NCI-H510A treated with DMSO at 0.1 percent for 48 hours (cell line): ENCODE measurements at places on chromosomes 1 and 21.

GRCh38 chr1:63276624-63277023 is 45.7 kb upstream of the FOXD3 start:
- DNase-seq = no peak

GRCh38 chr1:90761781-90762589 is 44.9 kb upstream of the BARHL2 start:
- DNase-seq = no peak

DNA sequence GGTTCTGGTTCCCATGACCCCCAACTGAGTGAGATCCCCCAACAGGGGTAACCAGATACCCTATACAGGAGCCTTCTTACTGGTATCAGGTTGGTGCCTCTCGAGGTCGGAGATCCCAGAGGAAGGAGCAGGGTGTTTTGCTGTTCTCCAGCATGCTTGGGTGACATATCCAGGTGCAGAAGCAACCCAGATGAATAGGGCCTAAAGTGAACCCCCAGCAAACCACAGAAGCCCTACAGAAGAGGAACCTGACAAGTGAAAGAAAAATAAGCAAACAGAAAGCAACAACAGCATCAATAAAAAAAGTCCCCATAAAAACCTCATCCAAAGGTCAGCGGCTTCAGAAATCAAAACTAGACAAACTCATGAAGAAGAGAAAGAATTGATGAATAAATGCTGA is 633.4 kb upstream of the CXADR start:
- DNase-seq = no peak

DNA sequence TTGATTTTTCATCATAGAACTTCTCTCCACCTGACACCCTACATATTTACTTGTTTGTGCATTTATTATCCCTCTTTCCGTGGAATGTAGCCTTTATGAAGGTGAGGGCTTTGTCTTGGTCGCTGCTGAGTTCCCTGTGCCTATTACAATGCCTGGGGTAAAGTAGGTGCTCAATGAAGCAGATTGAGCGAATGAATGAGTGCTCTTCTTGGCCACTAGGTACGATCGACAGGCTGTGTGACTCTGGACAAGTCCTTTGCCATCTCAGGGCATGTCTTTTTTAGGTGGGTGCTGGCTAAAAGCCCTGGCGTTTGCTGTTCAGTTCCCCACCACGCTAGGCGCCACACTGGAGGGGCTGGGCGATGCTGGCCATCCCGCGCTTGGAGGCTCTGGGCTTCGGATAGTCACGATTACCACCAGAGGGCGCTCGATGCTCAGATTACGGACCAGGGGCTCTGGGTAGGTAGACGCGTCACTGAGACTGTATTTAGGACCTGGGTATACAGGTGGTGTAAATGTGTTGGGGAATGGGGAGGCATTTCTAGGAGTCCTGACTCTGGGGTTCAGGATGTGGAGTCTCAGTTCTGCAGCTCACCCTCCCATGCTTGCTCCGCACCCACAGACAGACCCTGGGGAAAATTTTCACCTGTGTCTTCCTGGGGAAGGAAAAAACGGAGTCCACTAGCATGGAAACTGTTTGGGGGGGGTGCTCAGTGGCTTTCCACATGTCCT is 71.0 kb upstream of the CSF3R start:
- DNase-seq = peak; percentile 98

- DNase-seq = peak; percentile 97
Observed at GRCh38 chr1:27671964-27672749, at the start of gene IFI6. Gene IFI6 (minus strand): TSS chr1:27672192. CDS start chr1:27669314, 2,878 bp downstream.

DNA sequence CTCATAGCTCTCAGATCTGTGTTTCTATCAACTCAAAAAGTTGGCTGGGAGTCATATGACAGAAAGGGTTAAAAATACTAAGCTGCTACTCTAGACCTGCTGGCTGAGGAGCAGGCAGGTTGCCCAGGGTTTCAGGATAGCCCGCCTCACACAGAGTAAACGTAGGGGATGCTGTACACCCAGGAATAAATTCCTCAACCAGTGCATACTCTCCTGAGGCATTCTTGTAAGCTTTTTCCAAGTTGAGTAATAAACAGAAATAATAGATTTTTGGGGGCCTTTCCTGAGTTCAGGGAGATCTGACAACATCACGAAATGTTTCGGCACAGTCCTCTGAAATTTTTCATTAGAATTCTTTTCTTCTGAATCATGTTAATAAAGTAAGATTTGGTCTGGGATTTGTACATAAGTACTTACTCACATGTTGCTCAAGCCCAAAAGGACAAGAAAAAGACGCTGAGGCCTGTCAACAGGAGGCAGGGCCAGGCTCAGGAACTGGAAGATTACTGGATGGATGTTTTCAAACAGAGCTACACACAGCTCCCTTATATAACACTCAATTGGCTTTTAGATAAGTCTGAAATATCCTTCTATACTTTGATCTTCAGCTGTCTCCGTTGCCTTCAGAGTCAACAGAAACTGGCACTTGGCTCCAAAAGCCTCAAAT is 41.0 kb downstream of the TGFBR3 start:
- DNase-seq = no peak

DNA sequence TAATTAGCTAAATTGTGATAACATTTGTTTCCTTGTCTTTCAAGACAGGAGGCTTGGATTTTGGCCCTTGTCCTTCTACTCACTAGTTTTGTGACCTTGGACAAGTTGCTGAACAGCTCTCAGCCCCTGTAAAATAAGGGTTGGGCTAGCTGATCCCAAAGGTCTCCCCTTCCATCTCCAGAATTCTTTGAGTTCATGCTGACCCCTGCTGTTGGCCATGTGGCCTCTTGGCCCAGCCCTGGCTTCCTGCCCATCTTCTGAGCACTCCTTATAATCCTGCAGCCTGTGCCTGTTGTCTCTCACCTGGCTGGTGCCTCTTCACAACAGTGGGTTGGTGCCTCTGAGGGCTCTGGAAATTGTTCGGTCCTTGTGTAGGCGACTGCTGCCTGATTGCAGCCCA is 10.1 kb downstream of the PTGFRN start:
- DNase-seq = peak; percentile 46

DNA sequence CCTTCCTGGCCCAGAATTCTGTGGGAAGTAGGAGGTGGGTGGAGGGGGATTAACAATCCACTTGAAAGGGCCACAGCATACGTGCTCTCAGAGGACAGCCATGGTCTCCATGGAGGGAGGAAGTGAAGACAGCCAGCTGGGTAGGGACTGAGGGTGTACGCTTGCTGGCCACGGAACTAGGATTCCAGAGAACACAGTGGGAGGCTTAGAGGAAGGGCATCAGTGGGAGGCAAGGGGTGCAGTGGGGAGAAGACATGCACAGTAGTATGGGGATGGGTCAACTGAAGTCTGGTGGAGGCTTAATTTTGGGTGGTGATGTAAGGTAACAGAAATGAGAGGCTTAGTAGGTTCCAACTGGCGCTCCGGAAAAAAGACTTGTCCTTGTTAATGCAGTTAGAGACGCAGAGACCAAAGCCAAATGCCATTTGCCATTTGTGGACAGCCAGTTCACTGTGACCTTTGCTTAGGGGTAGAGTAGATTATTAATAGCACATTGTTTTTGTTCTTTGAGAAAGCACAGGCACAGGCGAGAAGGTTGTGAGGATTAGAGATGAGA is 103.0 kb downstream of the ZSCAN20 start:
- no peak for DNase-seq

- DNase-seq = no peak
Observed at GRCh38 chr1:55387145-55387544, 172.0 kb upstream of the USP24 start.

GRCh38 chr1:52098139-52098871 is 42.2 kb downstream of the BTF3L4 start:
- DNase-seq = peak; percentile 33

- no peak for DNase-seq
Observed at GRCh38 chr1:33446590-33446989, 15.7 kb upstream of the PHC2 start.

DNA sequence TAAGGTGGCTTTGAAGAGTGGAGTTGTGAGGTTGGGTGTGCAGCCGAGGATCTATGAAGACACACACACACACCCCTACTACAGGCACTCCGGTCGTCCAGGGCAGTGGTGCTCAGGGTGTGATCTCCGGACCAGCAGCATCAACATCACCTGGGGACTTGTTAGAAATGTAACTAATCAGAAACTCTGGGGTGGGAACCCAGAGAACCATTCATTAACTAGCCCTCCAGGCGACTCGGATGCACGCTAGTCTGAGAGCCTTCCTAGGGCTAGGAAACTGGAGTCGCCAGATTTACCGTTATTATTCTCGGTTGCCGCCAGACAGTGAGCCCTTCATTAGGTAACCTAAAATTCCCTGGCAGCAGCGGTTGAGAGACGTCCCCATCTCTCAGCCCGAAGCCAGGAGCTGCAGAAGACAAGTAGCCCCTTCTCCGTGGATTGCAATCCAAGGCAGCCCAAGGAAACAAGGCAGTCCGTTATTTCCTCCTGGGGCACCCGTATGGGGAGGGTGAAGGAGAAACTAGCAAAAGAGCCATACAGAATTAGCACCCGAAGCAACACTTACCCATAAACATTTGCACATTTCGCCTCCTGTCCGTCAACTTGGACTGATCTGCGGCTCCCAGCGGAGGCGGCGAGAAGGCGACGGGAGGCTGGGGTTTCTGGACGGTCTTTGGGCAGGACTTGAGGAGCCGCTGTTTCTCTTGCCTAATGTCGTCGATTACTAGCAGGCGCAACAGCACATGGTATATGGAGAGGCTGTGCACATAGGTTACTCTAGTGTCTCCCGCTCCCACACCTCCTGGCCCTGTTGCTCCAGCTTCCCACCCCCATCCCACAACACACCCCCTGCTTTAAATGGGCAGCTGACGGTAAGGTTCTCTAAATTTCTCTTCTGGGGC is 2.9 kb upstream of the CCN1 start:
- DNase-seq = no peak

- DNase-seq = no peak
Observed at GRCh38 chr1:217140041-217140901, 417.0 kb upstream of the ESRRG start.

- no peak for DNase-seq
Observed at GRCh38 chr1:205228093-205228521, 361 bp downstream of the TMCC2 start.

DNA sequence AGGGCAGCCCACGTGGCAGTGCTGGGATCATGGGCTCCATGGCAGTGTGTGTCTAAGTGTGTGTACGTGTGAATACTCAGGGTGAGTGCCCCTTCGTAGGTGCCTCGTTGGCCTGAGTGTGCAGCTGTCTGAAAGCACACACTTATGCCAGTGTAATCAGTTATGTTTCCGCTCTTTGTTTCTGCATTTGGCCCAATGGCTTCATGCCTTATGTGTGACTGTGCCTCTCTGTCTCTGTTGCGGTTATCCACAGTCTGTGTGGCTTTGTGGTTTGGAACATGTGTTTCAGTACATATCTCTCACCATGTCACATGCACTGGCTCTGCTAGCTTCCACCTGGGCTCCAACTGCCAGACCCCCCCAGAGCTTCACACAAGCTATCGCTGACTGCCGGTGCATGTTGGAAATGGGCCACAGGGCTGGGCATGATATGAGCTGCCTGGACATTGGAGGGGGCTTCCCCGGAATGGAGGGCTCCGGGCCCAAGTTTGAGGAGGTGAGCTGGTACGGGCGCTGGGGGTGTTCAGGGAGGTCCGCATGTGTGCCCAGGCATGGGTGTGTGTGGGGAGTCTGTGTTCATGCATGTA is 70.3 kb upstream of the TINAGL1 start:
- DNase-seq = no peak

GRCh38 chr1:225347123-225347683 is 80.6 kb downstream of the LBR start:
- no peak for DNase-seq

DNA sequence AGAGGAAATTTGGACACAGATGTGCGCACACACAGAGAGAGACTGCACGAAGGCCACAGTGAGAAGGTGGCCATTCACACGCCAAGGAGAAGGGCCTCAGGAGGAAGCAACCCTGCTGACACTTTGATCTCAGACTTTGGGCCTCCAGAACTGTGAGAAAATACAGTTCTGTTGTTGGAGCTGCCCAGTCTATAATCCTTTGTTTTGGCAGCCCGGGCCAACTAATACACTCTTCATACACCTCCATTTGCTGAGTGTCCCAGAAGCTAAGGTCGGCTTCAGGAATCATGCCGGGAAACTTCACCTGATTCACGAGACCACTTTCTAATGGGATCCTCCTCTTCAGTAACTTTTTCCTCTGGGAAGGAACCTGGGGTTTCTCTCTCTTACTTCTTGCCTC is 23.2 kb downstream of the HUNK start:
- no peak for DNase-seq

- DNase-seq = no peak
Observed at GRCh38 chr1:22090867-22091266, 38.4 kb downstream of the CDC42 start.

DNA sequence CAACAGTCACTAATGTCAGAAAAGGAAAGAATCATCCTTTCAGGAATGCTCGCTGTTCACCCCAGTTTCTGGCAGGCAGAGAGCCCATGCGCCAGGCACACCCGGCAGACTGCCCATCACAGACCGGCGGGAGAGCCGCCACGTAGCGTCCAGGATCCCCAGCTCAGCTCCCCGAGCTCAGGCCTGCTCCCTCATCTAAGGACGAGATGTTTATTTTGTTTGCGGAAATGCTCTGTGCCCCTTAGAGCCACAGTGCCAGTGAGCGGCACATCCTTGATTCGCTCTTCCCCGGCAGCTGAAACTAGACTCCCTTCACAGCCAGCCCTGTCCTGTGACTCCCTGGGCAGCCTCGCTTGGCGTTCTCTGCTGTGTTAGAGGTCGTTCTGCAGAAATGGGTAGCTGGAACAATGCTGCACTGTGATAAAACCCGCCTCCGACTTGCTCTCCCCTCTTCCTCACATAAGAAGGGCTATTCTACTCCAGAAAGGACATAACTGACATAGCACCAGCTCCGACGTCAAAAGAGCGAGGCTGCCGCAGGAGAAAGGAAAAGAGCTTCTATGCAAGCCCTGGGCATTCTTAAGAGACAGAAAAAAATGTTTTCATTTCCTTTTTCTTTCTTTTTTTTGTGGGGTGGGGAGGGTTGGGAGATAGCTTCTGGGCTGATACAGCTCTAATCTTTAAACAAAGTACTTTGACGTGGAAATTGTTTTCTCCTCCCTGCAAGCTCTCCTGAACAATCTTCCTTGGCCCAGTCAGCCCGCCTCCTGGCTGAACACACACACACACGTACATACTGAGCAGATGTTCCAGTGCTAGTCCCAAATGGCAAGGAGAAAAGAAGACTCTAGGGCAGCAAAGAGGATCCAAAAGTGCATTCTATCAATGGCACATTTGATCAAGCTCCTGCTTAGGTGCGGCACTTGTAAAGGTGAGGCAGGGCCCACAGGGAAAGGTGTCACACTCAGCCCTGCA is 37.2 kb downstream of the MRAP start:
- DNase-seq = no peak

DNA sequence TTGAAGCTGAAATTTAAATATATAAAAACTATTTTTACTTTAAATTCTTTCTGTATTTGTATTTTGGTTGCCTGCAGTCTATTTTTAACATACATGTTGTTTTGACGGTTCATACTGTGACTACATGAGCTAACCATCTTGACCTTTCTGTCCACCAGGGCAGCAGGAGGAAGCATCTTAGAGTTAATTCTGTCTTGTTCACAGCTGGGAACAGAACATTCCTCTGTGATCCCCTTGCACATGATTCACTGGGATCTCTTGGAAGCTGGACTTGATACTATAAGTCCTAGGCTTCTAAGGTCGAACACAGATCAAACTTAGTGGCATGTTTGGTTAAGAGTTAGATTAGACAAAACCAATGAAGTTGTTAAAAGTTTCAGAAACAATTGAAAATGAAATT is 99.7 kb downstream of the NFIA start:
- DNase-seq = no peak
